ENCODE measurements at places on chromosomes 6 and 20.

- peak; percentile 28 for DNase-seq
Measured at GRCh38 chr6:78243519-78243918, 590.7 kb downstream of the MEI4 start.

- DNase-seq = no peak
Measured at GRCh38 chr6:10556992-10557391, 35.8 kb downstream of the GCNT2 start.

GRCh38 chr6:150448221-150448620 lies 79.4 kb downstream of the IYD start:
- no peak for DNase-seq

- no peak for DNase-seq
Measured at GRCh38 chr20:57498425-57499400, 26.2 kb downstream of the CTCFL start.

DNA sequence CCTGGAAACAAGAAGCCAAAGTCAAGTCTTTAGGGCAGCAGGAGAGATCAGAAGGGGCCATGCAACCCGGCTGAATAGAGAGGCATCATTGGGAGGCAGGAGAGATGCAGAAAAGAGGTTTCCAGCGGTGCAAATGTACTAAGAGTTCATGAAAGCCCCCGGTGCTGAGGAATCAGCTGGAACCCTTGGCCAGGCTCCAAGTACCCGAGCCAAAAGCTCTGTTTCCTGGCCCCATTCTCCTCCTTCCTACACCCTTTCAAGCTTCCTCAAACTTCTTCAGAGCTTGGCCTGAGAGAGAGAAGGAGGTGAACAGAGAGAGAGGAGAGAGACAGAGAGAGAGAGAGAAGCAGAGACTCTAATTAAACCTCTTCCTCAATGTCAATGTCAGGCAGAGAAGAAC lies 433.5 kb downstream of the PRKN start:
- no peak for DNase-seq

- DNase-seq = no peak
Measured at GRCh38 chr6:14965424-14966075, 280.3 kb upstream of the JARID2 start.

- no peak for DNase-seq
Measured at GRCh38 chr6:103925317-103925716, 934.4 kb downstream of the HACE1 start.

DNA sequence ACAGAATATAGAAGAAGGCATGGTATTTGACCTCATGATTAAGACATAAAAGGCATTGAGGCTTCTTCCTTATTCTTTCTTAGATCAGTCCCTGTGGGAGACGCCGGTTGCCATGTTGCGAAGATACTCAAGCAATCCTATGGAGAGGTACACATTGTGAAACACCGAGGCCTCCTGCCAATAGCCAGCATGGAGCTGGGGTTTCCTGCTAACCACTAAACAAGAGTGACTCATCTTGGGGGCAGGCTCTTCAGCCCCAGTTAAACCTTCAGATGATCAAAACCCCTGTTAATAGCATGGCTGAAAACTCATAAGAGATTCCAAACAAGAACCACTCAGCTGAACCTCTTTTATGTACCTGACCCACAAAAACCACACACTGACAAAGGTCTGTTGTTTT lies 478.8 kb downstream of the CD83 start:
- peak; percentile 97 for DNase-seq

- DNase-seq = no peak
Measured at GRCh38 chr6:69096681-69097080, 461.6 kb downstream of the ADGRB3 start.

Measured in fibroblast of mammary gland (primary cell).